ENCODE measurements at places on chromosomes 1 and 21.

- DNase-seq, result no peak
These were observed 58.2 kb upstream of the RCC1 start for GRCh38 chr1:28447679-28448078.

DNA sequence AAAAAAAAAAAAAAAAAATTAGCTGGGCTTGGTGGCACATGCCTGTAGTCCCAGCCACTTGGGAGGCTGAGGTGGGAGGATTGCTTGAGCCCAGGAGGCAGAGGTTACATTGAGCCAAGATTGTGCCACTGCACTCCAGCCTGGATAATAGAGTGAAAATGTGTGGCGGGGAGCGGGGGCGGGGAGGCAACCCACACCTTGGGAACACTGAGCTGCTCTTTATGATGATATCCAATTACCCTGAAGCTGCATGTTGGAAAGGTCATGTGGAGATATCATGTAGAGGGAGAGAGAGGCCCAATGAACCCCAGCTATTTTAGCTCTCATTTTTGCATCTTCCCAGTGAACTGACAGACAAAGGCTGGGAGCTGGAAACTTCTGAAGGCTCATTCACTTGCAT is 48.3 kb upstream of the ZNF648 start:
- DNase-seq, result no peak

DNA sequence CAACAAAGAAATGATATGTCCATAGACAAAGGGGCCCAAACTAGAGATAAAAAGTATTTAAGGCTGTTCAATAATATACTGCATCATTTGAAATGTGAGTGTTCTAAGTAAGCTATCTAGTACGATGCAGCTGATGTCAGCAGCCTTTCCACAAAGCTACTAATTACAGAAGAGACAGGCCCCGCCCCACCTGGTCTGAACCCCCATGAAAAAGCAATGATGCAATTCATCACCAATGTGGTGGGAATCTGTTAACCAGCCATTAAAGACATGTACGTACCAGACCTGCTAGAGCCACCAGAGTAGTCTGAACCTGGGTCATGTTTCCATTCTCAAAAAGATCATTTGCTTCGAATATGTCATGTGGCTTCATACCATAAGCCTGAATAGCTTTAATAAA is 25.1 kb downstream of the CNN3 start:
- DNase-seq, result no peak

DNA sequence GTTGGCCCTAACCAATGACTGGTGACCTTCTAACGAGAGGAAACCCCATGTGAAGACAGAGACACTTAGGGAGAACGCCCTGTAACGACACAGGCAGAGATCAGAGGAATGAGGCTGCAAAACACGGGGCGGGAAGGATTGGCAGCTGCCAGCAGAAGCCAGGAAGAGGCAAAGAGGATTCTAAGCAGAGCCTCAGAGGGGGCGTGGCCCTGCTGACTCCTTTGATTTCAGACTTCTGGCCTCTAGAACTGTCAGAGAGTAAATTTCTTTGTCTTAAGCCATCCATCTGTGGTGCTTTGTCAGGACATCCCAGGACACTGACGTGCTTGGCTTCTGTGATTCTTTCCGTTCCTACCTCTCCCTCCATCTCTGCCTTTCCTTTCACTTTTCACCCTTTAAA is 79.3 kb downstream of the SH3BGR start:
- DNase-seq, result no peak

DNA sequence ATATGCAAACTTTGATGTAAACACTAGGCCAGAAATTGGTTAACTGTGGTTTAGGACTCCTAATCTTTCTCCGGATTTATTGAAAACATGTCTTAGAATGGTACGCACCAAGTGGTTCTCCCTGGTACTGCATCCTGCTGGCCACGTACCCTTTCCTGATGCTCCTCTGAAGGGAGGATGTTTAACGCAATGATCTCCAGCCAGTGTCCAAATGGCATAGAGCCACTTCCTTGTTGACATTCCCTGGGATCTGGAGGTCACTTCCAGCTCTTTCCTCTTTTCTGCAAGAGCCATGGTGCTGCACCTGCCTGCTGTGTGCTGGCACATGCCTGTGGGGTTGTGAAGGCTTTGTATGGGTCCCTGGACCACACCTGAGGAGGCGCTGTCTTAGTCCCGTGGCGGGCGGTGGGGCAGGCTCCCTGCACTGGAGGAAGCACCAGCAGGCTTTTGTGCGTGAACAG is 53.9 kb downstream of the GALNT2 start:
- peak; percentile 55 for DNase-seq

- DNase-seq, result no peak
These were observed 771.6 kb upstream of the CXADR start for GRCh38 chr21:16741141-16741665.

DNA sequence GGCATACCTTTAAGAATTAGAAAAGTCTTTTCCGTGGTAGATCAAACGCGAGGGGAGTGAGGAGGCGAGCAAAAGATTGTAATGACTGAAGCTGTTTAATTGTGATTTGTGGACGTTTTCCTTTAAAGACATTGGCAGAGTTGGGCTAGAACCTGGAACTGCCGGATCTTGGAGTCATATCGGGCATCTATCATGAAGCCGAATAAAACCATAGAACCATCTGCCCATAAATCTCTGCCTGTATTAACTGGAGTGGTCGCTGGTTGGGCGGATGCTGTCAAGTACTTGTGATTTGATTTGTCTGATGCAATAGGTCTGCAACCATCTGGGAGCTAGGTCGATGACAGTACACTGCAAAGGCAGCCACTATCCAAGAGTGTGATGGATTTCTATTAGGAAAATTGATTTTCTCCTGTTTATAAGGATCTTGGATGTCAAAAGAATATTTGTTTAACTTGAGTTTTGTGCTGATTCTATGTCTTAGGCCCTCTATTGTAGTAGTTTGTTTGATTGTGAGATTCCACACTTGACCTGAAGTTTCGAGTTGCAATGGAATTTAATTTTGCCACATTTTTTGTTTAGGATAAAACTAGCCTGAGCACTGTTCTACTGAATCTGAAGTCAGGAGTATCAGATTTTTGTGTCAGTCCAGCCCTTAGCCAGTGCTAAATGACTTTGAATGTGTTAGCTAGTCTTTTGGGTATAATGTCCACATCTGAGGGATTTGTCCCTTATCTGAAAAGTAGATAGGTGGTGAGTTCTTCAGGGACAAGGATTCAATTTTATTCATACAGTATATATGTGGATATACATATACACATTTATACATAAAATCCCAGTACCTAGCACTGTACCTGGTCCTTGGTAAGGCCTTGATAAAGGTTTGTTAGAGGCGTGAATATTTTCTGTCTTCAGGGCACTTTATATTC is 1.2 kb downstream of the SARS1 start:
- no peak for DNase-seq

DNA sequence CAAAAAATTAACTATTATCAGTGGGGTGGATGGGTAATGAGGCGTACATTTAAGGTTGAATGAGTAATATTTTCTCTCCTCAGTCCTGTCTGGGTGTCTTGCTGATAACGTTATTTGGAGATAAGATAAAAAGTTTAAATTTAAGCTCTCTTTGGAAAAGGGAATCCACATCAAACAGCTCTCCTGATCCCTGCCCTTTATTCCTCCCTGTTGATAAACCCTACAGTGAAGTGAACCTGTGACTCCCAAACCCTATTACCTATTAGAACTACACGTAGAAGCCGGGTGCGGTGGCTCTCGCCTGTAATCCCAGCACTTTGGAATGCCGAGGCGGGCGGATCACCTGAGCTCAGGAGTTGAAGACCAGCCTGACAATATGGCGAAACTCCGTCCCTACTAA is 9.9 kb upstream of the GPR161 start:
- DNase-seq, result no peak

DNA sequence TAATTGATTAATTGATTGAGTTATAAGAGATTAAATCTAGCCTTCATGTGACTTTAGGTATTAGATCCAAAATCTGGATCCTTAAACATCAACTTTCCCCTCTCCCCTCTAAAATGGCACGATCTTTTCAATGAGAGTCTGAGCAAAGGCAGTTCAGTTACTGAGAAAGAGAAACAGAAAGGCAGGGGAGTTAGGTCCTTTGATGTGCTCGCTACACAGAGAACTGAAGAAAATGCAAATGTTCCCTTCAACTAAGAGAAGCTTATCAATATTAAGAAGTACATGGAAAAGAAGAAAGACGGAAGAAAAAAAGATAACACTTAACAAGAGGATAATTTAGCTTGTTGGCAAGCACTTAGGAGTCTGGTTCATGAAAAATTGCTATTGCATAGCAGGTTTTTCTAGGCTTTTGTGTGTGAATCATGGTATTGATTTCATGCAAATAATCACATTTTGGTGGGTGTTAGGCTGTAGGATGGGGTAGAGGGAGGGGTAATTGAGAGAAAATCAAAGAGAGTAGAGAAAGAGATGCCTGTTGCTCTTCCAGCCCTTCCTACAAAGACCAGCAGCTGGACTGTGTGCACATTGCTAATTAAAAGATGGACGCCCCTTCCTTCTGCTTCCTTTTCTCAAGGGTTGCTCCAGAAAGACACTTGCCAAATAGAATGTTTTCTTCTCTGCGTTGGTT is 307.6 kb upstream of the PLXNA2 start:
- no peak for DNase-seq

- no peak for DNase-seq
These were observed 70.2 kb upstream of the GOLT1A start for GRCh38 chr1:204283711-204284651.

GRCh38 chr1:19794583-19794982 is 5.1 kb downstream of the TMCO4 start:
- no peak for DNase-seq

- DNase-seq, result no peak
These were observed 291.1 kb downstream of the PTPRU start for GRCh38 chr1:29527314-29528004.

- no peak for DNase-seq
These were observed 33.0 kb downstream of the CACHD1 start for GRCh38 chr1:64502931-64503330.

DNA sequence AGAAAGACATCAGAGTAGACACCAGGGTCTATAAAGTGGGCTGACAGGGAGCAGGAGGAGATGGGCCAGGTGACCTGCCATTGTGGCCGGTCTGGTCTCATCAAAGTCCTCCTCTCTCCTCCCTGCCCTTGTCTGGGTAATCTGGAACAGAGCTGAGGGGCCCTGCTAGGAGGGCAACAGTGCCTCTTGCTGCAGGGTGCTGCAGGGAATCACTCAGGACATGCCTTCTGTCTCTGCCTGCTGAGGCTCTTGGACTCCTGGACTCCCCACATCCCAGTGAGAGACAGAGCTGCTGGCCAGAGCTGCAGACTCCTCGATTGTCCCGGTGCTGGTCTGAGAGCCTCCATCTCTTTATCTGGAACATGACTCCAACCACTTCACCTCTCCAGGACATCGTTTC is 366.1 kb upstream of the DUSP10 start:
- no peak for DNase-seq

DNA sequence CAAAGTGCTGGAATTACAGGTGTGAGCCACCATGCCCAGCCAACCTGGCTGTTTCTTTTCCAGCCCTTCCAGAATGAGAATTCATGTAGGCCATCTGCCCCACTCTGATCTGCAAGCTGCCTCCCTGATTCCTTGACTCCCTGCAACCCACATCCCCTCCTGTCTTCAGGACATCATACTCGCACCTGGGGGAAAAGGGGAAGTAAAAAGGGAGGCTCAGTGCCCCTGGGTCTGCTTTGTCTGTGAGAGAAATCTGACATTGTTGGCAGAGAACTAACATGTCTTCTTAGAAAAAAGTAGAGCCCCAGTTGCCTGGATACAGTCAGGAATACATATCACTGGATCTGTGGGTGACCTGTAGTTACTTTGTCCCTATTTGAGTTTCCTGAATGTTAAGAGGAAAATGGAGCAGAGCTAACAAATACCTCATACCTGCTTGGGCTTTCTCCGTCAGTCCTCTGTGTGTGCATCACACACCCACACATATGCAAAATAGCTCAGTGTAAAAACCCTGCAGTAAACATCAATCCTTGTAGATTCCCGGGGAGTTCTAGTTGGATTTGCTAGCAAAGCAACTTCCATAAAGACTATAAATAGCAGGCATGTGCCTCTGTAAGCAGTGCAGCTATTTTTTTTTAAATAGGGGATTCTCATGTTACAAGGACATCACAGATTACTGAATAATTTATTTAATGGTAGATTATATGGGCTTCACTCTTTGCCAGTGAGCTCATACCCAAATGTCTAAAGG is 62.9 kb downstream of the TEX35 start:
- DNase-seq, result no peak

DNA sequence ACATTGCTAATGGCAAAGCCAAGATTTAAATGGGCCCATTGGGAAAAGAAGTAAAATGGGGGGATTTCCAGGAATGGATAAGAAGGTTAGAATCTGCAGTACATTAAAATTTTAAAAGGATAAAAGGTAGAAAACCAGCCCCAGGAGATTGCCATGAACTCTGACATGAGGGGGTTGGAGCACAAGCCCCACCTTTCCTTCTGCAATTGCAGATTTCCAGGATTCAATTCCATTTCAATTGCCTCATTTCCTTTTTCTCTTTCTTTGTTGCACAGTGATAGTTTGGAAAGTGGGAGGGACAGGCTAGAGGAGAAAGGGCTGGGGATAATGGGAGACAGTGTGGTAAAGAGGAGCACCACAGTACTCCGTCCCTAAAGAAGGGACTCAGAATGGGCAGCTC is 238.5 kb upstream of the RAB4A start:
- no peak for DNase-seq

DNA sequence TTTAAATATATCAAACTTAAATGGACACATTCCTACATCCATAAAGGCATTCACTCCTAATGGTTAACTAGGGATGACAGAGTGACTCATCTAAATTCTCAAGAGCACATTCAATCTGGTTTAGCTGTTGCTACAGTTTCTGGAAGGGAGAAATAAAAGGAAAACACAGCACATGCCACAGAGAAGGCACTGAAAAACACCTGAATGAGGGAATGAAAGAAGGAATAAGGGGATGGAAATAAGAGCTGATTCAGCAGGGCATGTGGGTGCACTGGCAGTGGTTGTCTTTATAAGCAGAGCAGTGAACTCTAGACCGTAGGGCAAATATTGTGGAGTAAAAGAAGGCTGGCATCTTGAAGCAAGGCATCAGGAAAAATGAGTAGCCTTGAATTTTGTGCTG is 79.3 kb downstream of the LHX4 start:
- DNase-seq, result no peak

Data from right kidney (tissue), 9 donors.